ENCODE measurements at places on chromosomes 3 and 15.

DNA sequence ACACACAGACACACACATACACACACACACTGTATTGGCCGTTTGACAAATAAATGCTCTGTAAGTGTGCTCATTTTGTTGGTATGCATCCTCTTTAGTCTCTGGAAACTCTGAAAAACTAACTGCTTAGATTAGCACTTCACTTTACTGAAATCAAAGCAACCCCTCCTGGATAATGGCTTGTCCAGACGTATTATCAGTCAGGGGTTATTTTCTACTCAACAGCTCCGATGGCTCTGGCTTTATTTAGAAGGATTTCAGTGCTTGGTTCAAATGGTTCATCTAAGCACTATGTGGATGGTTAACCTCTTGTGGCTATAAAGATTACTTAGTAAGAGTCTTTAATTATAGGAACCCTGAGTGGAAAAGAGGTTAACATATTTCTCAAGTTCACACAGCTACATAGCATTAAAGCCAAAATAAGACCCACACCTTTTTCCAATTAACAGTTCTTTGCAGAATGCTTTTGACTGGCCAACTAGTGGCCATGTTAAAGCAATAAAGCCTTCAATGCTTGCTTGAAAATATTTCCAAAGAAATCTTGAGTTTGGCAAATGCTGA lies 516.1 kb upstream of the NAALADL2 start:
- DNase-seq, result no peak

GRCh38 chr3:66655044-66655443 lies 154.2 kb upstream of the LRIG1 start:
- no peak for DNase-seq

GRCh38 chr3:163563485-163563884 lies 1514.8 kb downstream of the SI start:
- no peak for DNase-seq

DNA sequence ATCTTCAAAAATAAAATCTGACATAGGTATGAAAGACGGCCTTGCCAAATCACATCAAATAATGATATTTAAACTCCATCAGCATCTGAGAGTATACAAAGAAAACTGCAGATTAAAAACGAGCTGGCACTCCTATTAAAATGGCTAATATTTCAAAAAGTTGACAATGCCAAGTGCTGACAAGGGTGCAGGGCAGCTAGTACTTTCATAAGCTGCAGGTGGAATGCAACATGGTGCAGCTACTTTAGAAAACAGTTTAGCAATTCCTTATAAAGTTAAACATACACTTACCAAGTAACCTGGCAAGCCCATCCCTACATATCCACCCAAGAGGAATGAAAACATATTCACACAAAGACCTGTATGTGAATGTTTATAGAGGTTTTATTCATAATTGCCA lies 23.0 kb downstream of the TBC1D2B start:
- DNase-seq, result no peak

GRCh38 chr3:173266441-173266840 lies 125.4 kb upstream of the SPATA16 start:
- DNase-seq, result no peak

GRCh38 chr3:24270204-24270691 lies 224.4 kb downstream of the THRB start:
- DNase-seq, result no peak

DNA sequence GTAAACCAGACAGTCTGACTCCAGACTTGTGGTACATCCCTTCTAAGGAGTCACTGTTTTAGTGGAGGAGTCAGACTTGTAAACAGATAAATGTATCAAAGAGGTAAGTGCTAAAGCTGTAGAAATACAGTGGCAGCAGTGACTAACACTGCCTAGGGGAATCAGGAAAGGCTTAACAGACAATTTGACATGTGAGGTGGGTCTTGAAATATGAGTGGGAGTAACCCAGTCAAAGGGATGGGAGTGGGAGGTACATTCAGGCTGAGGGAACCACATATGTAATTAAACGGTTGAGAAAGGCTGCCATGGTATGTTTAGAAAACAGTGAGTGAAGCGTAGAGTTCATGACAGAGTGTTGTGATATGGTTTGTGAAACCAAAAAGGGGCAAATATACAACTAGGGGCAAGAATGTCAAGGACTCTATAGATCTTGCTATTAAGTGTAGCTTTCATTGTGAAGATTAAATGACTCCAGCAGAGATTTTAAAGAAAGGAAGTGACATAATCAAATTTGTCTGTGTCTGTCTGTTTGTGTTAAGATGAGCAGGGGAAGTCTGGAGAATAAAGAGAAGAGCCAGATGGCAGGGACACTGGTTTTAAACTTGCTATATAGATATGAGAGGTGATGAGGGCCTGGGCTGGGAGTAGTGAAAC lies 11.2 kb upstream of the ALCAM start:
- DNase-seq, result no peak

GRCh38 chr3:191686626-191687025 lies 225.7 kb downstream of the PYDC2 start:
- DNase-seq, result no peak

GRCh38 chr15:24856397-24857390 lies 98.1 kb upstream of the SNRPN start:
- DNase-seq, result peak; percentile 11

- no peak for DNase-seq
Observed at GRCh38 chr3:112847692-112848091, 1.0 kb upstream of the CD200R1L start.

DNA sequence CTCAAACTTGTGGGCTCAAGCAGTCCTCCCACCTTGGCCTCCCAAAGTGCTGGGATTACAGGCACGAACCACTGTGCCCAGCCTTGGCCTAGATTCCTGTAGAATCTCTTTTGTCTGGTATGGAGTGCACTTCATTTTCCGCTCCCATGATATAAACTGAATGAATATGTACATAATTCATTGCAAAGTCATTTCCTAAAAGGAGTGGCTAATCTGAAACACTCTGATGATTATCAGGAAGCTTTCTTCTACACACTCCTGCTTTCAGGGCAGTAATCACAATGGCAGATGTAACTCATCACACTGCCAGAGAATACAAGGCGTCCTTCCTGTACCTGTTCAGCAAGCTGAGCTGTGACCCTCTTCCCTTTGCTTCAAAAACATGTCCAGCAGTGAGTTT lies 28.6 kb downstream of the RLBP1 start:
- DNase-seq, result no peak

DNA sequence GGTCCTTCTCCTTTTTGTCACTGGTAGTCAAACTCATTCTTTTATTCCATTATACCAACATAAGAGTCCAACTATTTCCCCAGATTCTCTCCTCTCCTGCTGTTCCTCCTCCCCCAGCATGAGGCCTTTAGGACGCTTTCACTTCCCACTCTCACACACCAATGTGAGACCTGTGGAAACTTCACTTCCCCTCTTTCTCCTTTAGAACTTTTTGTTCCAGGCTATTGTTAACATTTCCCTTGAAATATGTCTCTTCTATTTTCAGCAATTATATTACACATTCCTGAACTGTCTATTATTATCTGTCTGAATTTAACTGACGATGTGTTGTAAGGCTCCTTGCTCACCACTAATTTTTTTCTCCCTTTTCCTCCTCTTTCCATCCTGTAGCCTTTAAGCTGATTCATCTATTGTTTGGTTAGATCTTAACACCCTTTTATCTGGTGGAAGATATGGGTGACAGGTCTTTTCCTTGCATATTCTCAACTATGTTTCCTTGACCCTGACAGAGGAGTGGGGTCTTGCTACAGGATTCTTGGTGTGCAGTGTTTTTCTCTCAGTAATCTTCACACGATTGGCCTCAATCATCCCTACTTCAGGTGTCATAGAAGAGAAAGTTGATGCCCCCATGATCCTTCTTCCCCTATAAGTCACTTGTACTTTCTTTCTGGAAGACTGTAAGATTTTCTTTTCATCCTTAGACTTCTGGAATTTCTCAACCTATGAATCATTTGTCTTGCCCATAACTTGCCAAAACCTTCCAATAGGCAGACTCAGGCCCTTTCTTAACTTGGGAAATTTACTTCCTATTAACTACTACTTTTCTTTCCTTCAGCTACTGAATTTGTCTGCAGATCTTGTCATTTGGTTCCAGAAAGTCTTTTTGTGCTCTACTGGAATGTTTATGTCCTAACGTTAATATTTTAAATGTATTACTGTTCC lies 5.9 kb downstream of the CYP19A1 start:
- DNase-seq, result no peak

GRCh38 chr15:44666210-44667038 lies 3.0 kb upstream of the SPG11 start:
- no peak for DNase-seq

- no peak for DNase-seq
Observed at GRCh38 chr3:94184781-94185180, 121.9 kb downstream of the NSUN3 start.

- no peak for DNase-seq
Observed at GRCh38 chr15:68676011-68676605, 97.3 kb downstream of the CORO2B start.

DNA sequence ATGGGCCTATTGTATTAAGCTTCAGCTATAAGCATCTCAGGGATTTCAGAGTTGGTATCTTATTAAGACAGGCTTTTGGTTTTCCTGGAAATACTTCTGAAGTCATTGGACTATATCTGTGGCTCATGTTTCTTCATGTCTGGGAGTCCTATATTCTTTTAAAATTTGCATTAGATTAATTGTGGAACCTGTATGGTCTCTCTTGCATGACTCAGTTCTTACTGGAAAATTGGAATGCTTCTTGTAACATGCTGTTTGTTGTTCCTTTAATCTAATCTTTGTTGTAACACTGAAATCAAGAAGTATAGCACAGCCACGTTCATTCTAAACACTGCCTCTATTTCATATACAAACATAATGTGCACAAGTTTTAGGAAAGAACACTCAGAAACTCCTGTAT lies 208.1 kb downstream of the RBMS3 start:
- DNase-seq, result no peak

- no peak for DNase-seq
Observed at GRCh38 chr3:61300006-61300380, 48.7 kb upstream of the FHIT start.

DNA sequence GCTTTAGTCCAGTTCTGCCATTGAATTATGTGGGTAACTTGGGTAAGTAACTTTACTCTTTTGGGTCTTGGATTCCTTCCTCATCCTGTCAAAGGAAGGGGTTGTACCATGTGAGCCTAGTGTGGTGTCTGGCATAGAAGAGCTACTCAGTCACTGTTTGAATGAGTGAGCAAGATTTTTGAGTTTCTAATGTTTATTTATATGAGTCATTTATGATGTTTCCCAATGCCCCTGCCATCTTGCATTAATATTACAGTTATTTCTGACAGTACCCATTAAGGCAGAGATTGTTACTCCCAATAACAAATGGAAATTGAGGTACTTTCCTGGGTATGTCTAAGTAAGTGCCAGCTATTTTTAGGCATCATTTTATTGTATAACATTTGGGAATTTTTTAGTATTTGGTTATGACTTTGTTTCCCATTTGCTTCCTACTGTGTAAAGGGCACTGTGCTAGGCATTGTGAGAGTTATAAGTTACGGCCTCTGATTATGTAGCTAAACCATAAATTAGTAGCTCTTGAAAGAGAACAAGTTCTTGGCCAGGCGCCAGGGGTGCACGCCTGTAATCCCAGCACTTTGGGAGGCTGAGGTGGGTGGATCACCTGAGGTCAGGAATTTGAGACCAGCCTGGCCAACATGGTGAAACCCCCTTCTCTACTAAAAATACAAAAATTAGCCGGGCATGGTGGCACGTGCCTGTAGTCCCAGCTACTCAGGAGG lies 23.5 kb downstream of the NR1D2 start:
- DNase-seq, result no peak

DNA sequence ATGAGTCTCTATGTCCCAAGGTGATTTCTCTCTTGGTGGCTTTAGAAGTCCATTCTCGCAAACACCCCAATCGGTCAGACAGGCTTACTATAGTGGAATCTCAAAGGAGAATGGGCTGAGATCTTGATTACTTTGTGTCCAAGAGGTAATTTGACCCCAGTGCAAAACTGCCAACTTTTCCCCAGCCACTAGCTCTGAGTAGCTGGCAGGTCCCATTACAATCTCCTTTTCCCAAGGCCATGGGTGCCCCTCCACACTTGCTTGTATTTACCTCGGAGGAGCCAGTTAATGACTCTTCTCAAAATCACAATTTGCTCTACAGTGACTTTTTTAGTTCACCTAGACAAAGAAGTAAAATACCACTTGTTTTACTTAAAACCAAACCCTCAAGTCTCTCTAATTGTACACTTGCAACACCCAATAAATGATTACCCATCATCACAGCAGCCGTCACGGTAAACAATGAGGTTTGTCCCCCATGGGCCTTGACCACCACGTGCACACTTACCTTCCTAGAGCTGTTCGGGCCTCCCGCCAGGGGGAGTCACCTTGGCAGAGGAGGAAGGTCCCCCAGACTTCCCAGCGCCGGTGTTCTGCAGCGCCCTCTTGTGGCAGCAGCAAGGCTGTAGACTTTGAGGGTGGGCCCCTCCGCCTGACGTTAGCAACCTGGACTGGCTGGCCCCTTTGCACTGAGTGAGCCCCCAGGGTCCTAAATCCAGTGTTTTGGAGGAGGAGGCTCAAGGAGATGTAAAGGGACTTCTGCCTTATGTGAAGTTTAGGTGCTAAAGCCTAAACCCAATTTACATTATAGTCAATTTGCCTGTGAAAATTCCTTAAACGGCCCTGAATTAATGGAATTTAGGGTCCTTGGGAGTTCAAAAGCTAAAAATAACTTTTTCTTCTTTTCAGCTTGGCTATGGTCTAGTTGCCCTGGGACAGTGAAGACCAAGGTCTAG lies 18.7 kb upstream of the HDAC11 start:
- DNase-seq, result no peak

- DNase-seq, result no peak
Observed at GRCh38 chr15:88015228-88015860, 241.2 kb downstream of the NTRK3 start.

GRCh38 chr3:62019906-62020305 lies 353.4 kb downstream of the FEZF2 start:
- no peak for DNase-seq

- no peak for DNase-seq
Observed at GRCh38 chr3:104886220-104886995, 480.3 kb upstream of the ALCAM start.

GRCh38 chr15:62135532-62136134 lies 29.5 kb downstream of the C2CD4B start:
- no peak for DNase-seq

GRCh38 chr3:55556619-55557537 lies 69.8 kb upstream of the WNT5A start:
- DNase-seq, result no peak

GRCh38 chr15:55937040-55937439 lies 56.4 kb downstream of the NEDD4 start:
- no peak for DNase-seq

GRCh38 chr3:128805772-128806171 lies 73.6 kb upstream of the ACAD9 start:
- no peak for DNase-seq

GRCh38 chr15:81111510-81112470 lies 22.3 kb upstream of the CFAP161 start:
- DNase-seq, result no peak
